ENCODE measurements at places on chromosomes 4 and X.

- DNase-seq = no peak
These were observed 40.2 kb downstream of the STX18 start for GRCh38 chr4:4501679-4502078.

GRCh38 chr4:78288327-78288726, 231.2 kb downstream of the FRAS1 start:
- no peak for DNase-seq

DNA sequence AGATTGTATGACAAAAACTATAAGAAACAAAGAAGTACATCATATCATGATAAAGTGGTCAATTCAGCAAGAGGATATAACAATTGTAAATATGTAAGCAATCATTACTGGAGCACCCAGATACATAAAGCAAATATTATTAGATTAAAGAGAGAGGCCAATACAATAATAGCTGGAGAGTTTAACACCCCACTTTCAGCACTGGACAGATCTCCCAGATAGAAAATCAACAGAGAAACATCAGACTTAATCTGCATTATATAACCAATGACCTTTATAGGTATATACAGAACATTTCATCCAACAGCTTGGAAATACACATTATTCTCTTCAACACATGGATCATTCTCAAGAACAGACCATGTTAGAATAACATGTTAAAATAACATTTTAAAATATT, 128.4 kb downstream of the SPOCK3 start:
- DNase-seq = no peak

- DNase-seq = no peak
These were observed 495.6 kb downstream of the KCNIP4 start for GRCh38 chr4:21452931-21453330.

- no peak for DNase-seq
These were observed 311.5 kb downstream of the TENM3 start for GRCh38 chr4:182554736-182555135.

- peak; percentile 56 for DNase-seq
These were observed 33.5 kb upstream of the DCX start for GRCh38 chrX:111445485-111445884.

DNA sequence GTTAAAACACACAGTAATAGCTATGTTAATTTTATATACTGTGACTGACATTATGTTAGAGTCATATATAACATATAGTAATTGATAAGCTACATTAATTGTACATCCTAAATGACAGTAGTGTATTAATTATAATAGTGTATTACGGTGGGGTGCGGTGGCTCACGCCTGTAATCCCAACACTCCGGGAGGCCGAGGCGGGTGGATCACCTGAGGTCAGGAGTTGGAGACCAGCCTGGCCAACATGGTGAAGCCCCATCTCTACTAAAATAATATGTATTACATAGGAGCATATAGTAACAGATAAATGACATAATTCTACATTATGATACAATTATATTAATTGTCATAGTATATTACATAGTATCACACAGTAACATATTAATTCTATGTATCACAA, 12.2 kb downstream of the ASMTL start:
- no peak for DNase-seq

GRCh38 chr4:107166873-107167450, 130.8 kb upstream of the DKK2 start:
- peak; percentile 74 for DNase-seq

GRCh38 chr4:106486533-106486932, 118.0 kb upstream of the GIMD1 start:
- no peak for DNase-seq

DNA sequence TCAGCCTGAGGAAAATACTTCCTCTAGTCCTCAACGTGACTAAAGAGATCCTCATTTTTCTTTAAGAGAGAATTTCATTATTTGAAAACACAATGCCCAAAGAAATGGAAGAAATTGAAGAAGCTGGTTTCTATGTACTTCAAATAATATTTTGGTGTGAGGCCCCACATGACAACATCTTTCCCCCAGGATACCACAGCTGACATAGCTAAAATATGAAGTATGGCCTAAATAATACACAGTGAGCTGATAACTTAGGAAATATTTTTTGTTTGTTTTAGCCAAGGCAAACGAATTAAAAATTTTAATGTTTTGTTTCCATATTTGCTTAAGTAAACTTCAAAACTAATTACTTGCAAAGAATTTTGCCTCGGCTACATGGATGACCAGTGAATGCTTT, 149.2 kb downstream of the CBR4 start:
- DNase-seq = no peak

GRCh38 chr4:184335520-184335919, 117.8 kb upstream of the ENPP6 start:
- peak; percentile 12 for DNase-seq

- no peak for DNase-seq
These were observed 67.5 kb upstream of the BMP3 start for GRCh38 chr4:80963051-80963450.

DNA sequence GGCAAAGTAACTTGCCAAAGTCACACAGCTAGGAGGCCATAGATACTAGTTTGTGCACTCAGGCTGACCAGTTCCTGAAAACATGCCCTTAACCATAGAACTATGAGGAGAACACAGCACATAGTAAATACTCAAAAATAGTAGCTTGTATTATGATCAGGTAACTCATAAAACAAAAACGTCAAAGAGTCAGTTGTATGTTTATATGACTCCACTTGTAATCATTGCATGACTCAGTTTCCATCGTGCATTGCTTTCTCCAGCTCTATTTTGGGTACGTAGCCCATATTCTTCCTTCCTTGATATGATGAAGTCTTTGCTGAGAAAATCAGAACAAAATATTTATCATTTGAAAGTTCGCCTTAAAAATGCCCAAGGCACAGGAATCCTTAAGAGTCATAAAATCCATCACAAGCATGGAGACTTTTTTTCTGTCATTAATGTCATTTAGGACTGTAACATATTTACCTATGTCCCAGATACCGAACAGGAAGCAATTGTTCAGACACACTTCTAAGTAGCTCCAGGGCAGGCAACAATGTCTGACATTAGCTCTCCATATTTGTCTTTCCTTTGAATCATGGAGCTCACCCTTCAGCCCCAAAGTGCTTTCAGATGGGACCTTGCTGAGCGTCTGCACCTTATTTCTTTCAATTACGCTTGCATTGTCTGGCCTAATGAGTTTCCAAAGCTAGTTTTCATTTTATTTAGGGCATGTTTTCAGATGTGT, 11.2 kb upstream of the MID1 start:
- no peak for DNase-seq

DNA sequence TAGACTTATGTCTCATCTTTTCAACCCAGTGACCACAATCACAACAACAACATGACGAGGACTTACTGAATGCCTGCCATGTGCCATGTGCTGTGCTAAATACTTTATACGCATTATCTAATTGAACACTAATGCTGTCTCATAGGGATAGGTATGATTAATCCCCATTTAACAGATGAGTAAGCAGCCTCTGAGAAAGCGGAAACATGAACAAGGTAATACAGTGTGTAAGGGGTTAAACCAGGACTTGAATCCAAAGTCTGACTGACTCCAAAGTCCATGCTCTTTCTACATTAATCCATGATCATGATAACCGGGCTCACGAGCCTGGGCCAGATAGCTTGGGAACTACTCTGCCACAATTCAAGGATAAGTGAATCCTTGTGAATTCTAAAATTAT, 105.3 kb upstream of the MBNL3 start:
- DNase-seq = no peak

- DNase-seq = no peak
These were observed 49.5 kb downstream of the GK start for GRCh38 chrX:30702736-30703135.

- no peak for DNase-seq
These were observed 24.5 kb downstream of the ELF4 start for GRCh38 chrX:130085551-130086446.

- peak; percentile 30 for DNase-seq
These were observed 331.4 kb downstream of the RAPGEF2 start for GRCh38 chr4:159434114-159434870.

DNA sequence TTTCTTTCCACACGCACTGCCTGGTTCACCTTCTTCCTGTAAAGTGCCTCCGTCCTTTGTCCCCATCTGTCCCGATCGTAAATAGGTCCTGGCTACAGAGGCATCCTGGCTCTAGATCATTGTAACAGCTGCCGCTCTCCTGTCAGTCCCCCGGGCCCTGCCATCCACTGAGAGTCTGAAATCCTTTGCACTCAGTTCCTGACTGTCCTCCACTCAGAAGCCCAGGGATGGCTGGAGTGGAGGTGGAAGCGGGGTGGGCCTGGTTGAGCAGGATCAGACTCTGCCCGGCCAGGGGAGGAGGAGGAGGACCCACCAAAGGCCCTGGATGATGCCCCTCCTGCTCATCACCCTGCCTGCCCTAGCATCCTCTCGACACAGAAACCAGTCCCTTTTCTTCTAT, 29.8 kb downstream of the PIGG start:
- DNase-seq = no peak

DNA sequence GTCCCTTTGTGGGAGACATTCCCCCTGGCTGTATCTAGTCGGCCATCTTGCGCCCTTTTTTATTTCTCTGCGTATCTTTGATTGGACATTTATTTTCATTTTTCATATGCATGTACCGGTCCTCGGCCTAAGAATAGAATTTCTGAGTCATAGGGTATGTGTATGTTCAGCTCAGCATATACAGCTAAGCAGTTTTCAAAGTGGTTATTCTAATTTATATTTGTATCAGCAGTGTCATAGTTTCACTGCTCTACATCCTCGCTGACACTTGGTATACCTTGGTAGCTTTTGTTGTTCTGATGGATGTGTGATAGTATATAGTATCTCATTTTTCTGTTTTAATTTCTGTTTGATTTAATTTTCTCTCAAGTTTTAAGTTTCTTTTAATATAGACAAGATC, 38.7 kb downstream of the BEX3 start:
- no peak for DNase-seq

GRCh38 chrX:1449036-1449822, 3.5 kb downstream of the ASMTL start:
- DNase-seq = no peak

GRCh38 chr4:80515496-80515895, 180.0 kb downstream of the CFAP299 start:
- DNase-seq = no peak

DNA sequence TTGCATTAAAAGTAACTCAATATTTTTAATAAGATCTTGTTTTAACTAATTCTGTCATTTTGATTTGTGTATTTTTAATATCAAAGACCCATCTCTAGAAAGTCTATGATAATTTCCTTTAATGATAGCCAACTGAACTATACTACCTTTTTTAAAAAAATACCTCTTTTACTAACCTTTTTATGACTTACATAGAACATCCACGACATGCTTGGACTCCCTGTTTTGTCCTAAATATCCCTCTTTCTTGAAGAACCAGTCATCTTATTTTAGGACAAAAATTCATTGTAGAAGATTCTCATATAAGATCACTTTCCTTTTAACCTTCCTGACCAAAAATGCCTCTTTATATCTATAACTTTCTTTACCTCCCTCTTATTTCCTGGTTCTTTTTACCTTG, 76.8 kb upstream of the GC start:
- no peak for DNase-seq

- peak; percentile 3 for DNase-seq
These were observed 9.5 kb downstream of the FRG2 start for GRCh38 chr4:190017357-190018200.

DNA sequence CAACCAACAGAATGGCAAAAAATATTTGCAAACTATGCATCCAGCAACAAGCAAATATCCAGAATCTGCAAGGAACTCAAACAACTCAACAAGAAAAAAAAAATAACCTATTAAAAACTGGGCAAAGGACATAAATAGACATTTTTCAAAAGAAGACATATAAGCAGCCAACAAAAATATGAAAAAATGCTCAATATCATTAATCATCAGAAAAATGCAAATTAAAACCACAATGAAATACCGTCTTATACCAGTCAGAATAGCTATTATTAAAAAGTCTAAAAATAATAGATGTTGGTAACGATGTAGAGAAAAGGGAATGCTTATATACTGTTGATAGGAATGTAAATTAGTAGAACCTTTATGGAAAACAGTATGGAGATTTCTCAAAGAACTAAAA, 53.4 kb downstream of the WDR19 start:
- no peak for DNase-seq

DNA sequence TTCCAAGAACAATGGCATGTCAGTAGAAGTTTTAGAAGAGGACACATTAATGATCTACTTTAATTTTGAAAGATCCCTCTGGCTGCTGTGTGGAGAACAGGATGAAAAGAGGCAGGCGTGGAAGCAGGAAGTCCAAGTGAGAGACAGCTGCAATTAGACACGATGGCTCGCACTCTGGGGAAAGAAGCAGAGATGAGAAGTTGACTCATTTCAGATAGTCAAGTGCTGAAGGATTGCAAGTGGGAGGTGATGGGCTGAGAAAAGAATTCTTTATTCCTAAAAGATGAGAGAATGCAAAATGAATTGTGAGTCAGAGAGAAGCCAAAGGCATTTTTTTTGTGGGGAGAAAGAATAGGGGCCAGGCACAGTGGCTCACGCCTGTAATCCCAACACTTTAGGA, 16.5 kb downstream of the RXFP1 start:
- DNase-seq = peak; percentile 14

DNA sequence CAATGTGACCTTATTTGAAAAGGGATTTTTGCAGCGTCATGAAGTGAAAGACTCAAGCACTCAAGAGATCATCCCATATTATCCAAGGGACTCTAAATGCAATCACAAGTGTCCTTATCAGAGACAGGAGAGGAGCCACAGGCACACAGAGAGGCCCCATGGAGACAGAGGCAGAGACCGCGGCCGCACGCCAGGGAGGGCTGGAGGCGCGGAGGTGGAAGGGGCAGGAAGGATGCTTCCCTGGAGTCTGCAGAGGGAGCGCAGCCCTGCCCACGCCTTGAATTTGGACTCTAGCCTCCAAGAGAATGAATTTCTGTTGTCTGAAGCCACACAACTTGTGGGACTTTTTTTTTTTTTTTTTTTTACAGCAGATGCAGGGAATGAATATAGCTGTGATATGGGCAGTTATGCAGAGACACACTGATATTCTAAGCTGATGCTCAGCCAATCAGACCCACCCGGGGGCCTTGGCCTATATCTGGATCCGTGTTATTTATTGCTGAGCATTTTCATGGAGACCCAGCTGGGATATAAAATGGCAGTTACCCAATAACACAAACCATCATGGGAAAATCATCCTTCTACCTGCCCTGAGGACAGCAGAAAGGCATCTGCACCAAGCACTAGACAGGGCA, 244.8 kb upstream of the PSAPL1 start:
- no peak for DNase-seq

- DNase-seq = peak; percentile 1
These were observed 94.2 kb downstream of the CBLL2 start for GRCh38 chrX:22366906-22367305.

Measured in A673 (cell line).